SIG-M5 (cell line): ENCODE measurements at places on chromosomes 2 and 18.

DNA sequence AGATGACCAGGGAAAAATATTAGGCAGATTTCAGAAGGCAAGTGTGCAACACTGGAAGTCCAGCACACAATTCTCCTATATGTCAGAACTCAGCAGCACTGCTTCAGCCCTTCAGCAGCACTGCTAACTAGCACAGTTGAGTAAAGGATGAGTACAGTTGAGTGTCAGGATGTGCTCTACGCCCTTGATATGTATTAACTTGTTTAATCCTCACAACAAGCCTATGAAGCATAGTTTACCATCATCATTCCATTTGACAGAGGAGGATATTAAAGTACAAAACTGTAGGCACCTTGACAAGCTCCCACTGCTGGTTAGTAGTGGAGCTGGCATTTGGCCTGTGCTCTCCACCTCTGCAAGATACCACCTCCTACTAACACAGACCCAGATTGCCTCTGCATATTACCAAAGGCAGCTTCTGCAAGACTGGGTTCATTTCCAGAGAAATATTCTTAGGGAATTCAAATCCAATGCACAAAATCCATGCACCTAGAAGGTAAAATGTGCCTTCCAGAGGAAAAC lies 230.8 kb downstream of the ANAPC1 start:
- no peak for DNase-seq

- no peak for DNase-seq
Measured at GRCh38 chr18:42730272-42730671, 385.2 kb downstream of the RIT2 start.

- DNase-seq = no peak
Measured at GRCh38 chr18:79611040-79611681, 68.4 kb upstream of the CTDP1 start.

GRCh38 chr2:241906826-241907570 lies 37.5 kb downstream of the RTP5 start:
- DNase-seq = no peak

DNA sequence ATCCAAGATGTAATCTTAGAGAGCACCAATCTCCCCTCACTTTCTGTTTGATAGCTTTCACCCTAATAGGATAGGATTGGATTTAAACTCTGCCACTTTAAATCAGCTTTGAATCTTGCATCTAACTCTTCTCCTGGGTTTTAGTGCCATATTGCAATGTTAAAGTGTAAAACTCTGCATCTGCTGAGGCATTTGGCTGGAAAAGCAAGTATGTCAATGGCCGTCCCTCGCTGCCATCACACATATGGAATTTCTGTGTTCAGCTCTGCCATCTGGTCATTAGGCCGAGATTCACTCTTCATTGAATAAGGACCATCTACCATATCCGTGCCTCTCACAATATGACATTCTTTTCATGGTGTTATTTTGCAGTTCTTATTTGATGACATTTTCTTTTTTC lies 728.1 kb upstream of the PIK3C3 start:
- DNase-seq = no peak

- DNase-seq = no peak
Measured at GRCh38 chr2:54589340-54590215, 133.5 kb downstream of the SPTBN1 start.

DNA sequence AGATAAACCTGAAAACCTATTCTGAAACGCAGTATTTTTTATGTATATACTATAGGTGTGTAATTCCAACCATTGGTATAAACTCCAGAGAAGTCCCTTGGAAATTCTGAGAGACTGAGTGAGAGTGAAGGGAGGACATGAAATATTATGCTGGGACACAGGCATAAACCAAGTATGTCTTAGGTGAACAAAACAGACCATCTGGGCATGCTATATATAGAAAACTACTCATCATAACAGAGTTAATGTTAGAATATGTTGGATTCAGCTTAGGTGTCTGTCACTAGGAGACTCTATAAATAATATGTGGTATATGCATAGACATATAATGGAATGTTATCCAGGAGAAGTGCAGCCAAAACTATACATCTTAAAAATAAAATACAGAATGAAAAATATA lies 282.6 kb downstream of the LRP1B start:
- no peak for DNase-seq

- no peak for DNase-seq
Measured at GRCh38 chr2:111982822-111983221, 72.2 kb upstream of the TMEM87B start.

DNA sequence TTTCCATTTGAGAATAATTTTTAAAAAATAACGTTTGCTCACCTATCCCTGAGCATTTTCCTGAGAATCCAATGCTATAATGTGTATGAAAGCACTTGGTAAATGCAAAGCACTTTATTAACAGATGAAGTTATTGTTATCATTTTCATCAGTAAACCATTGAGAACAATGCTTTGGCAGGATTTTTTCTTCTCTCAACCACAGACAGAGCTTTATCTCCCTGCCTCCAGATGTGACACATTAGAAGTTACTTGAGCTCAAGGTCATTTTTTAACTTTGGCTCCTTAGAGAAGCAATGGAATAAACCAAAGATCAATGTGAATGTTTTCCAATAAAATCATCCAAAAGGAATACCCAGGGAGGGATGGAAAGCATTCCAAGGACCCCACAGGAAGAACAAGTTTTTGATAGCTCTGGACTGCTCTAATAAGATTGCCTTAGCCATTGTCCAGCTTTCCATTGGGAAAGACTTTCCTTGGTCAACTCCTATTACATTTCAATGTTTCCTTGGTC lies 118.9 kb upstream of the NT5C1B start:
- DNase-seq = no peak

- no peak for DNase-seq
Measured at GRCh38 chr2:124286089-124286783, 261.1 kb downstream of the CNTNAP5 start.

GRCh38 chr2:26527726-26528585 lies 50.0 kb upstream of the OTOF start:
- no peak for DNase-seq

- DNase-seq = no peak
Measured at GRCh38 chr2:238691596-238692491, 156.0 kb upstream of the TWIST2 start.
